Activated naive CD4-positive, alpha-beta T cell treated with anti-CD3 and anti-CD28 coated beads, Interleukin-2, amount 10 ng/mL, durations not matched to agents 7 days and 5 days (primary cell): ENCODE measurements at places on chromosomes 1 and 21.

GRCh38 chr1:201488830-201489589 lies 17.9 kb downstream of the CSRP1 start:
- no peak for DNase-seq

GRCh38 chr1:222068937-222069336 lies 327.0 kb upstream of the DUSP10 start:
- DNase-seq: no peak

- no peak for DNase-seq
These were observed 70.6 kb downstream of the GADD45A start for GRCh38 chr1:67755619-67756018.

GRCh38 chr1:160090760-160091159 lies 7.7 kb downstream of the IGSF8 start:
- no peak for DNase-seq

GRCh38 chr1:171424494-171424893 lies 60.8 kb upstream of the PRRC2C start:
- no peak for DNase-seq

GRCh38 chr1:58629031-58629462 lies 52.0 kb upstream of the TACSTD2 start:
- DNase-seq: no peak

- DNase-seq: no peak
These were observed 55.9 kb downstream of the LEPR start for GRCh38 chr1:65476327-65476726.

DNA sequence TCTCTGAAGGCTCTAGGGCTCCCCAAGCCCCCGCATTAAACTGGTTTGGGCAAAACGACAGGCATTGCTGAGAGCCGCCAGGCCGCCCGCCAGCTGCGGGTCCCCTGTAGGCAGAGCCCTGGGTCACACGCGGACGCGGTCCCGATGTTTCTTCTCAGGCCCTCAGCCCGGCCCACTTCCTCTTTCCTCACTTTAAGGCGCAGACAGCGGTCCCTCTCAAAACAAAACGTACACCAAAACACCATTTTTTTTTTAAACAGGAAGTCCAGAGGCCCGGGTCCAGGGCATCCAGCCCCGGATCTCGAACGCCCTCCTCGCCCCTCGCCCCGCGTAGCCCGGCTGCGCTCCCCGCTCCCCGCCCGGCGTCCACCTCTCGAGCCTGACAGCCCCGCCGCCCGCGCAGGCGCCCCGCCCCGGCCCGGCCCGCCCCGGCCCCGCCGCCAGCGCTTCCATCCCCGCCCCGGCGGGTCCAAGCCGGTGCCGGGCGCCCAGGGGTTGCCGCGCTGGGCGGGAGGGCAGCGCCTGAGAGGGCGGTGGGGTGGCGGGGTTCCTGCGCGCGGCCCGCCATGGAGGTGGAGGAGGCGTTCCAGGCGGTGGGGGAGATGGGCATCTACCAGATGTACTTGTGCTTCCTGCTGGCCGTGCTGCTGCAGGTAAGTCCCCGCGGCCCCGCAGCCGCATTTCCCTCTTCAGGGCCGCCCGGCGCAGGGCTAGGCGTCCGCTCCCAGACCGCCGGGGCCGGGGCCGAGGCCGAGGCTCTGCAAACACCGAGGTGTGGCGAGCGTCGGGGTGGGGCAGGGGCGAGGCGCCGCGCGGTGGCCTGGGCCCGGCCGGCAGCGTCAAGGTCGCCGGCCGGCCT lies at the start of gene SLC22A15:
Gene SLC22A15 (plus strand): TSS at position 452 of the 859 bp plus-strand sequence. CDS start 115 bp downstream, at position 567.
- DNase-seq: peak; percentile 62

DNA sequence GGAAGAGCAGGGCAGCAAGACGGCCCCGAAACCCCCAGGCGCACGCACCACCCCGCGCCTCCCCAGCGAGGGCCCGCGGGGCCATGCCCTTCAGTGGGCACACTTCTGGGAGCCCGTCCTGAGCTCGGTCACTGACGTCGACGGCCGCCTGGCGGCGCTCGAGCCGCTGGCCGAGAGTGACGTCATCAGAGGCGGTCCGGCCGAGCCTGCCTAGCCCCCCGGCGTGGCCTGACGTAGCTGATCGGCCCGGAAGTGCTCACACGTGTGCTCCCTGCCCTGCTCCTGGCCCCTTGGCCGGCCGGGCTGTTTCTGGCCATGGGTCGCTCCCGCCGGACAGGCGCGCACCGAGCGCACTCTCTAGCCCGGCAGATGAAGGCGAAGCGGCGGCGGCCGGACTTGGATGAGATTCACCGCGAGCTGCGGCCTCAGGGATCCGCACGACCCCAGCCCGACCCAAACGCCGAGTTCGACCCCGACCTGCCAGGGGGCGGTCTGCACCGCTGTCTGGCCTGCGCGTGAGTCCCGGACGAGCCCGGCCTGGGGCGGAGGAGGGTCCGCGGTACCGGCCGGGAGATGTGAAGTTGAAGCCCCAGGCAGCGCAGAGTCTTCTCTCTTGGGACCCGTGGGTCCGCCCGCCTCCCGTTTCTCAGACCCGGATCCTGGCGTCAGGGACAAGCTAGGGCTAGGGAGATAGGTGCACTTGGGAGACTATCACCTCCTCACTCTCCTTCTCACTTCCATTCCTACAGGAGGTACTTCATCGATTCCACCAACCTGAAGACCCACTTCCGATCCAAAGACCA lies at the start of gene ZNF593:
Gene ZNF593 (plus strand): TSS at position 240 of the 803 bp plus-strand sequence. CDS start 76 bp downstream, at position 316.
- DNase-seq: peak; percentile 89

- DNase-seq: no peak
These were observed 34.5 kb downstream of the UCK2 start for GRCh38 chr1:165861911-165862310.

- peak; percentile 65 for DNase-seq
These were observed 16.0 kb downstream of the ENO1 start for GRCh38 chr1:8862528-8862927.

DNA sequence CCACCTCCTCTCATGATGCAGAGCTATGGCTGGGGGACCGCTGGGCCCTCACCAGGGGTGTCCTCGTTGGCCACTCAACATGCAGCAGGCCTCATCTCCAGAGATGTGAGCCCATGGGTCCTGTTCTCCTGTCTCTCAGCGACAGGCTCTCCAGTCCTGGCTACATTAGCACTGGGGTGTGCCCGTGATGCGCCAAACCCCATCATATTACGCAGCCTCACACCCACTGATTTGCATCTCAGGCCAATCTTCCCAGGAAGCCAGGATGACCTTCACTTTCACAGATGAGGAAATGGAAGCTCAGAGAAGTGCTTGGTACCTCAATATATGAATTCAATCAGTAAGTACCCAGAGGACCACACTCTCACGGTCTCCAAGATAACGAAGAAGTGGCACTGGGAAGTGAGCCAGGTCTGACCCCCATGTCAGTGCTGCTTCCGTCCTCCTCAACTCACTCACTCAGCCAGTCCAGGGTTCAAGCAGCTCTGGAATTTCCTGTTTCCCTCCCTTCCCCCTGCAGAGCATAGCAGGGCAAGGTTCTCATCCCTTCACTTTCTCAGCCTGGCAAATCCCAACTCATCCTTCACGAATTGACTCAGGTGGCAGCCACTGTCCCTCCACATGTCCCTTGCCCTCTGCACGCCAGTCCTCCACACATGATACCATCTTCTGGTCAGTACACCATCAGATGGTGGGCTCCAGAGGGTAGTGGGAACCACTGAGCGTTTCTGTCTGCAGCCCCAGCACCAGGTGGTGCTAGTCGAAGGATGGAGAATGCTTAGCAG lies 28.9 kb upstream of the EVA1B start:
- DNase-seq: no peak

GRCh38 chr1:66439031-66439740 lies 94.8 kb upstream of the SGIP1 start:
- no peak for DNase-seq

DNA sequence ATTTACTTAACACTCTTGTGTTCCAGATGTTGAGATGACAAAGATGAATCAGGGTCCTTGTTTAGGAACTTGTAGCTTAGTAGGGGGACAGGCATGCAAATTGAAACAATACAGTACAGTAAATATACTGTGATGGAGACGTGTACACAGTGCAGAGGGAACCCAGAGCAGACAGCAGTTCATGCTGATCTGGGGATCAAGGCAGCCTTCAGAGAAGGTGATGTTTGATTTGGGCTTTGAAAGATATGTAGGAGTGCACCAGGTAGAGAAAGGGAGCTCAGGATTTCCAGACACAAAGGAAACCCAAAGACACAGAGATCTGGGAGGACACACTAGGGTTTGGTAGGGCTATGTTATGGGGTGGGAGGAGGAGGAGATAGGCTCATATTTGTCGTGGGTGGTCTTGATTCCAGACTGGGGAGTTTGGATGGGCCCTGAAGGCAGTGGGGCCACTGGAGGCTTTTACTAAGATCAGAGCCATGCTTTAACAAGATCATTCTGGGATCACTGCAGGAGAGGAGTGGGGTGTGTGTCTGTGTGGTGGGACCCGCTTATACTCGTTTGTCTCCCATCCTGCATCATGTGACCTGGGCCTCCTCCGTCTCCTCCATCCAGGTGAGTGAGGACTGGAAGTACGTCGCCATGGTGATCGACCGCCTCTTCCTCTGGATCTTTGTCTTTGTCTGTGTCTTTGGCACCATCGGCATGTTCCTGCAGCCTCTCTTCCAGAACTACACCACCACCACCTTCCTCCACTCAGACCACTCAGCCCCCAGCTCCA lies 7.8 kb downstream of the CHRNB2 start:
- DNase-seq: no peak

DNA sequence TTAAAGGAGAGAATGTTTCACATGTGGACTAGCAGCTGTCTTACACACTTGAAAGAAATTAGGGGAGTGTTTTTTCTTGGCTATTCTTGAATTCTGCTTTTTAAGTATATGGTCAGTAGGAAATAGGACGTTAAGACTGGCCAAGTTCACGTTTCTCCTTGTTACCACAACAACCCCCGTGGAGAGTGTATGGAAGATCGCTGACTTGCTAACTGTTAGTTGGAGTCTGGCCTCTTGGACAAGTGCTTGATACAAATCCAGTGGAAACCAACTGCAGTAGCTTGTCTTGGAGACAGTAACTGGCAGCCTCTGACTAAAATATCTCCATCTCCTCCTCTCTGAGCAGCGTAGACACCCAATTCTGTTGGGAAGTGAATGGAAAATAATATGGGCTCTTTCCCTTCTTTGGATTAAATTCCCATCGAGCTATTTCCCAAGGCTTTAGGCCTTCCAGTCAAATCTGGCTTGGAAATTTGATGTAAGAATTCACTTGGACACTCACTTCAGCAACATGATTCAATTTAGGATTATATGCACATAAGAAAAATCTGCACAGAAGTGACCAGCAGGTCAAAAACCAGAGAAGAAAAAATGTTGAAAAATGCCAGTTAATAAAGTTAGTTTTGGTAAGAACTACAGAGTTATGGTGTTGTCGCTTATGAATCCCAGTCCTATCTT lies 3.6 kb upstream of the NFIA start:
- no peak for DNase-seq

GRCh38 chr1:238608144-238608543 lies 717.4 kb upstream of the ZP4 start:
- DNase-seq: no peak

DNA sequence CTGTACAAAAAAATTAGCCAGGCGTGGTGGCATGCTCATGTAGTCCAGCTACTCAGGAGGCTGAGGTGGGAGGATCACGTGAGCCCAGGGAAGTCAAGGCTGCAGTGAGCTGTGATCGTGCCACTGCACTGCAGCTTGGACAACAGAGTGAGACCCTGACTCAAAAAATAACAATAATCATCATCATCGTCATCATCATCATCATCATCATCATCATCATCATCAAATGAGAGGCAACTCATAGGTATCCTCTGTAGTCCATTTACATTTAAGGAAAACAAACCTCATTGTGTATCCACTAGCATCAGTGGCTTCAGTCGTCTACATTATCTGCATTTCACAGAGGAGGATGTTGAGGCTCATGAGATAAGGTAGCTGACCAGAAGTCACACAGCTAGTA lies 68.8 kb upstream of the SELENON start:
- DNase-seq: no peak

DNA sequence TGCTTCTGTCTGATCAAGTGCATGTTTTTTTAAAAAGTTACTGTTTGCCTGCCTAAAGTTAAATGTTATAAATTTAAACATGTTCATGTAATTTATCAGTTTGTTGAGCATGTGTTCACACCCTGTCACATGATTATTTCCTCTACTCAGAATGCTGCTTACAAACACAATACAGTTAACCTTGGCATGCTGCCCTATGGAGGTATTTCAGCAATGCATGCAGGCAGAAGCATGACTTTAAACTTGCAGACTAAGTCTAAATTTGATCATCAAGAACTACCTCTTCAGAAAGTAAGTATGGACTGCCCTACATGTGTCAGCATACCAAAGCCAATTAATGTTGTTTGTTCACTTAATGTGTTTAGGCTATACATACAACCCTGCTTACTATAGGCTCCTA lies 161.6 kb downstream of the LRRC40 start:
- DNase-seq: no peak

DNA sequence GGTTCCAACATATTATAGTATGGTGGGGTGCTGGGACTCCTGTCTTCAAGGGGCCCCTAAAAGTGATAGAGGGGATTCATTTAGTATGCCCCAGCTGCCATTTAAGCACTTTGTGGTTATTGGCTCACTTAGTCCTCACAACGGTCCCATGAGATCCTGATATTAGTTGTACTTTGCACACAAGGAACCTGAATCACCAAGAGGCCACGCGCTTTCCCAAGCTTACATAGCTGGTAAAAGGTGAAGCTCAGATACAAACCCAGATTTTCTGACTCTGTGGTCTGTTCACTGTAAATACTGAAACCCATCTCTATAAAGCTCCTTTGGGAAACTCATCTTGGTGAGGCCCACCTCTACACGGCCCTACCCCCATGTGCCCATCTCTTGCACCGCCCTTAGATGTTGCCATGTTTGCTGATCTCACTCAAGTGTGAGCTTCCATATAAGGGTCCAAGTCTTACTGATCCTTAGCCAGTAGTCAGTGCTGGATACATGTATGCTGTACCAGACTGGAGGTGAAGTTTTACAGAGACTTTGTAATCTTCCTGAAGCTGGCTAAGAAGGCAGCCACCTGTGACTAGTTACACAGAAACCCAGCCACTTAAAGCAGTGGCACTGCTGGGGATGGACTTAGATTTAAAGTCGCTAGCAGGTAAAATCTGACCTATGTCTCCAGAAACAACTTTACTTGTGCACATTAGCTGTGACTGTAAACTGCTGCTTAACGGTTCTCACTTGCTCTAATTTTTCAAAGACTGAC lies 124.4 kb upstream of the HOOK1 start:
- no peak for DNase-seq

GRCh38 chr1:12480748-12481362 lies 137.2 kb downstream of the DHRS3 start:
- DNase-seq: peak; percentile 47

GRCh38 chr1:203696673-203697072 lies 68.3 kb upstream of the LAX1 start:
- DNase-seq: no peak

GRCh38 chr1:56901716-56902115 lies 47.1 kb downstream of the C8A start:
- no peak for DNase-seq

- no peak for DNase-seq
These were observed 30.4 kb upstream of the CYP4A22 start for GRCh38 chr1:47106792-47107191.

GRCh38 chr1:54099061-54099610 lies 45.7 kb downstream of the TCEANC2 start:
- no peak for DNase-seq
